ENCODE measurements at places on chromosomes 4 and X.

DNA sequence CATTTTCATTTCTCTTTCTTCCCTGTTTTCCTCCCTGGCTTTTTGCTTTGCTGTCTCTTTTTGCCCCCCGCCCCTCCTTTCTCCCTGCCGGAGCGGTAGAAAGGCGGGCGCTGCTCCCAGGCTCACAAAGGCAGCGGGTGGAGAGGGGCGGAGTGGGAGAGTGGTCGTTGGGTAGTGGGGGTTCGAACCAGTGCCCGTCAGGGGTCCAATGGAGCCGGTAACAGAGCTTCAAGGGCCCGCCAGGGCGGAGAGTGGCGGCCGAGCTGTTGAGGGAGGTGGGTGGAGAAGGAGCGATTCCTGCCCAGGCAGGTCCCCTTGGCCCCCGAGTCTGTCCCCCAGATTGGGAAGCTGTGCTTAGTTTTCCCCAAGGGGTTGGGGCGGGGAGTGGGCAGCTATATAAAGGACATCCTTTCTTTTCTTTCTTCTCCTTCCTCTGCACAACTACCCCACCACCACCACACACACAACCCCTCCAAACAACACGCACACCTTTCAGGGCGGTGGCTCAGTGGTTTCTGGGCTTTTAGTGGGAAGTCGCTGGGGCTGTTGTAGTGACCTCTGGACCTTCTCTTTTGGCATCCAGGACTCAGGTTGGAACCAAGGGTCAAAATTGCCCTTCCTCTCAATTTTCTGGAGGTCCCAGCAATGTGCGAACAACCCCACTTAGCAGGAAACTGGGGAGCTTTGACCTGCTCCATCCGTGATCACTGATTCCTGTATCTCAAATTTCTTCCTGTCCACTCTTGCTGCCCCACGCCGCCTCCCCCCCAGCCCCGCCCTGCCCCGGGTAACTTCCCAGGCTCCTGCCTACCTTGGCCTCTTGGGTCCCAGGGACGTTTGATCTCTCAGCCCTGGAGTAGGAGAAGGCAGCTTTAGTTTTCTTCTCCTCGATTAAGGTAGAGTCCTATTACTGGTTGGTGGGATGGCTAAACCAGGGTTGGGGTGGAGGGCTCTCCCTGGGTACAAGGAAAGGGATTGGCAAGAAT lies 1.9 kb downstream of the EFNB1 start:
- DNase-seq = peak; percentile 16

DNA sequence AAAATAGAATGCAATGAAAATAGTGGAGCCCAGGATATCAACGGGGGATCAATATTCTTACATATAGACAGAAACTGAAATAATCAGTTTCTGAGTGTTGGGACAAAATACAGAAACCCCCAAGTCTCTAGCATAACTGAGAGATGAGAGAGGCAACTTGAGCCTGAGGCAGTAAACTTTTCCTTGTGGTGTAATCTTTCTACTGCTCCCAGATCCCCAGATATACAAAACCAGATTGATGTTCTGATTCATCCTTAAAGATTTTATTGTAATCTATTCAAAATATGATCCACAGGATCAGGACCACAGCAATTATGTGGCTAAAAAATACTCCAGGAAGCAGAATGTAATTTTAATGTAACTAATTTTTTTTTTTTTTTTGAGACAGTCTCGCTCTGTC lies 2282.6 kb downstream of the ARAP2 start:
- no peak for DNase-seq

DNA sequence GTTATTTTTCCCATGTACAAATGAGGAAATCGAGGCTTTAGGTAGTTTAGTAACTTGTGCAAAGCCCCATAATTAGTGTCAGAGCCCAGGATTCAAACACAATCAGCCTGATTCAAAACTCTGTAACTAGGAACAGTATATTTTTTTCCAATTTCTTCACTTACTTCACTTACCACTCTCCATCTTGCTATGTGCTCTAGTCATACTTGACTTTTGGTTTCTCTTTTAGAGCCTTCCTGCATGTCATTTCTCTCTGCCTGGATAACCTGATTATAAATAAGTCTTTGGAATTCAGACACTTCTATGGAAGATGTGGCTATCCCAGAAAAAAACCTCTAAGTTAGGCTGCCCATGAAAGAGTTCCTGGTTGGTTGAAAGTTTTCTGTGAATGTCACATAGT lies 22.2 kb downstream of the SATL1 start:
- no peak for DNase-seq

DNA sequence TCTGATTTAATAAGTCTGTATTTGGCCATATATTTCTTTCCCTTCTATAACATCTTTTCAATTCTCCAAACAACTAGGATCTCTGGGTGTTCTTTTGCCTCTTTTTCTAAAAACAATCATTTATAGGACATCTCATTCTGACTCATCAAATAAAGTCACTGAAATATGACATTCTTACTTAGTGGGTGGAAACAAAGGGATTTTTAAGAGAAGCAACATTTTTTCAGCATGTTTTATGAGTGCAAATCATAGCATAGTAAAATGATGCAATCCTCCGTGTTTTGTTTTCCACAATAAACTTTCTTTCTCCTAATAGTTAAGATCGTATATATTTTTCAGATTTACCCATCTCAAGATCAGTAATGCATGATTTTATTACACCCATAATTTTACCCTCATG lies 179.8 kb downstream of the SPCS3 start:
- no peak for DNase-seq

DNA sequence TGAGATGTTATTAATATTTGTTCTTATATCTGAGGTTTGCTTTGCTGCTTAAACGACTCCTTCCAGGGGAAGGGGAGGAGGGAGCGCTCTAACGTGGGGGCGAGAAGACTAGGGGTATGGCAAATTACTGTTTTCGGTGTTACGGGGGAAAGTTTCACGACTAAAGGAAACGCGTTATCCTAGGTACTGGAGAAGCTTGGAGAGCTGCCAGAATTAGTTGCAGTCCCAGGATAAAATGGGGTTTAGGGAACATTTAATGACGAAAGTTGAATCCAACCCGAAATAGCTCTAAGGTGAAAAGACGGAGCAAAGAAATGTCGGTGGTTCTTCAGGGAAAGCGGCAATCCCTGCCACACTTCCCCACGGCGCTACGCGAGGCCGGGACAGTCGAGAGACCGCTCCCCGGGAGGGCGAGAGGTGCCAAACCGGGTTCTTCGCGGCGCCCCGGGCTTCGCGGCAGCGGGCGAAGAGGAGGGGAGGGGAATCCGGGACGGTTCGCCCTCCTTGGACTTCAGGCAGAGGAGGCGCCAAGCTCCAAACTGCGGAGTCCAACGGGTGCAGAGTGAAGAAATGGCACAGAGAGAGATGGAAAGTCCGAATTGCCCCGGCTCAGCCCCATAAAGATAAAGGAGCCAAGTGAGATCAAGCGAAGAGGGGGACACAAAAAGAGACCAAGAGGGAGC lies 724 bp downstream of the THOC2 start:
- DNase-seq = no peak

DNA sequence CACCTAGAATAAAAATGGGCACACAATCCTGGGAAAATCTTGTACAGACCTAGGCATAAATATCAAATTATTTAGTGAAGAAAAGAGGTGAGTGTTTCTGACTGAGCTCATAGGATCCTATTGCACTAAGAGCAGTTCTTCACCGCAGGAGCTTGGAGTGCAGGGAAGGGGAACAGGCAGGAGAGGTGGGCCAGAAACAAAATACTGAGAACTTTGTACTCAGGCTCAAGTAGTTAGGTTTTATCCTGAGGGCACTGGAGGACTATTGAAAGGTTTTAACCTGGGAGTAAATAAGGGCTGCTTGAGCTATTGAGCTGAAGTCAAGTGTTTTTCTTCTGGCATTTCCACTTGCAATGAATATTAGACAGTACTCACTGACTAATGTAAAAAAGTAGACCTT lies 12.2 kb downstream of the EPHA5 start:
- no peak for DNase-seq

DNA sequence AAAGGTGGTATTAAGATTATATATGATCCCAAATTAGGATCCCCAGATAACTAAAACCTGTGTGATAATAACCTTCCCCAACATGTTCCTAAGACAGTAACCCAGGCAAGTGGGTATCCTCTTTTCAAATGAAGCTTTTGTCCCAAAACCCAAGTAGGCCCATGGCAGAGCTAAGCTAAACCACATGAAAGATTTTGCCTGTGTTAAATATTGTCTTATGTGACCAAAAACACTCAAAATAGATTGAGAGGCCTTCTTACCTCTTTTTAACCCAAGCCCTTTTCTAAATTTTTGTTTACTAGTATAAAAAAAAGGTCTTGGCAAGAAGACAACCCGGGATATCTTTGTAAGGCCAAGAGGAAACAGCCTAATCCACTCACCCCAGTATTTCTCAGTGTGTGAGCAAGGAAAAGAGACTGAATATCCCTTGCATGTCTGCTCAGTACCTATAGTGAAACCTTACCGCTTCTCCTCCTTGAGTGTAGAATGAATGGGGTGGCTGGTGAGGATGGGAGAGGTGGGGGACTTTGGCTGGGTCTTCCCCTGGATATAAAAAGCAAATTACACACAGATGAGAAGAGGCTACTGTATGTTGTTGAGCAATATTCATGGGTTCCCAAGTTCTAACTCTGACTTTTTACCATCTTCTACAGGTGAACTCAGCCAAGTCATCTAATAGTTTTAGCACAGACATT lies 188.8 kb upstream of the BMP3 start:
- no peak for DNase-seq

DNA sequence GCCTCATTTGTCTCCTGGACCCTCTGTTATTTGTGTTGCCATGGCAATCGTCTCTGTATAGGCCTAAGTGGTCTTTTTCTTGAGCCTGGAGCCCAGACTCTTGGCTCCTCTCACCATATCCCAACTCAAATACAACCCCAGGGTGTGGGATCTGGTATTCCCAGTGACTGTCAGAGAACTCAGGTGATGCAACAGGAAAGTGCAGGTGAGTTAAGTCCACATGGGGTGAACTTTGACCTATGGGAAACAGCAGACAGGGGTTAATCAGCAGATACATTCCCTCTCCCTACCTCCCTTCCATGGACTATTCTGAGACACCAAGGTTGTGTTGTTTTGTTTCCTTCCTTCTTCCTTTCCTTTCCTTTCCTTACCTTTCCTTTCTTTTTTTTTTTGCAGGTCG lies 130.9 kb upstream of the RPS6KA3 start:
- no peak for DNase-seq

- DNase-seq = no peak
Observed at GRCh38 chrX:38548508-38548907, 12.8 kb upstream of the TSPAN7 start.

- DNase-seq = no peak
Observed at GRCh38 chr4:186586205-186586604, 30.8 kb upstream of the MTNR1A start.

- no peak for DNase-seq
Observed at GRCh38 chr4:121408-122084, 2.8 kb upstream of the ZNF718 start.

GRCh38 chr4:96194993-96195392 lies 355.1 kb downstream of the PDHA2 start:
- no peak for DNase-seq

- no peak for DNase-seq
Observed at GRCh38 chr4:167232805-167233684, 1.2 kb downstream of the SPOCK3 start.

- DNase-seq = no peak
Observed at GRCh38 chr4:15012017-15012788, 9.9 kb downstream of the CPEB2 start.

Measured in activated CD8-positive, alpha-beta memory T cell treated with anti-CD3 and anti-CD28 coated beads, Interleukin-2, amount 50 U/mL, for 4 hours (primary cell).